GM04503 (cell line): ENCODE measurements at places on chromosomes 1 and 21.

GRCh38 chr1:76465030-76465429 is 390.5 kb downstream of the ST6GALNAC3 start:
- DNase-seq, result peak; percentile 13

GRCh38 chr1:180123463-180123936 is 31.2 kb upstream of the QSOX1 start:
- no peak for DNase-seq

DNA sequence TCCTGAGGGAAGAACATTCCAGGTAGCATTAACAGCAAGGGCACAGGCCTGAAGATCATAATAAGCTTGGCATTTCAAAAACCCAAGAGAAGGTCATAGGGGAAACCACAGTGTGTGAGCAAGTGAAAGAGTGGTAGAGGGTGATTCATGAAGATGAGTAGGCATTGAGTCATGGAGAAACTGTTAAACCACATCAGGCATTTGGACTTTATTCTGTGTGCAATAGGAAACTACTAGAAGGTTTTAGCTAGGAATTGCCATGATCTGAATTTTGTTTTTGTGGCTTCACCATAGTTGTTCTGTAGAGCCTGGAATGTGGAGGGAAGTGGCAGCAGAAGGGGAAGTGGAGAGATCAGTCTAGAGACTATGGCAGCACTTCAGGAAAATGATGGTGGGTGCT is 359.0 kb upstream of the PTBP2 start:
- DNase-seq, result peak; percentile 97

GRCh38 chr1:200909757-200910239 is 15.1 kb downstream of the INAVA start:
- no peak for DNase-seq

GRCh38 chr1:68319907-68320306 is 87.6 kb upstream of the WLS start:
- DNase-seq, result no peak

DNA sequence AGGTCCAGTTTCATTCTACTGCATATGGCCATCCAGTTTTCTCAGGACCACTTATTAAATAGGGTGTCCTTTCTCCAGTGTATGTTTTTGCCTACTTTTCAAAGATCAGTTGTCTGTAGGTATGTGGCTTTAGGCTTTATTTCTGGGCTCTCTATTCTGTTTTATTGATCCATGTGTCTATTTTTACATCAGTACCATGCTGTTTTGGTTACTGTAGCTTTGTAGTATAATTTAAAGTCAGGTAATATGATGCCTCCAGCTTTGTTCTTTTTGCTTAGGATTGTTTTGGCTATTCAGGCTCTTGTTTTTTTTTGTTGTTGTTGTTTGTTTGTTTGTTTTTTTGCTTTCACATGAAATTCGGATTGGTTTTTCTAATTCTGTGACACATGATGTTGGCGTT is 124.4 kb upstream of the SLC35F3 start:
- DNase-seq, result no peak

DNA sequence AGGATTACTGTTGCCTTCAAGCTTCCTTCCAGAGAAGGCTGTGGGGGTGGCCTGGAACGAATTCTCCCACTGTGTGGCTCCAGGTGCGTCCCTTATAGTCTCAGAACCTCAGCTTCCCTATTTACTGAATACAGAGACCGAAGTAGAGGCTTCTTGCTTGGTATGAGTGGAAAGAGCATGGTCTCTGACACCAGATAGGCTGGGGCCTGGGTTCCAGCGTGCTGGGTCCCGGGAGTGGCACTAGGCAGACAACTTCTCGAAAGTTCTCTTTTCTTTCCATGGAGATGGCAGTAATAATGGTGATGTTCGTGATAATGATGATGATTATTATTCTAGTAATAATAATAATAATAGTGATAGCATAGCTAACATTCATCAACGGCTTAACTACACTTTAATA is 161.7 kb downstream of the PTPRU start:
- no peak for DNase-seq

- no peak for DNase-seq
Observed at GRCh38 chr1:33390542-33390941, 40.4 kb downstream of the PHC2 start.

DNA sequence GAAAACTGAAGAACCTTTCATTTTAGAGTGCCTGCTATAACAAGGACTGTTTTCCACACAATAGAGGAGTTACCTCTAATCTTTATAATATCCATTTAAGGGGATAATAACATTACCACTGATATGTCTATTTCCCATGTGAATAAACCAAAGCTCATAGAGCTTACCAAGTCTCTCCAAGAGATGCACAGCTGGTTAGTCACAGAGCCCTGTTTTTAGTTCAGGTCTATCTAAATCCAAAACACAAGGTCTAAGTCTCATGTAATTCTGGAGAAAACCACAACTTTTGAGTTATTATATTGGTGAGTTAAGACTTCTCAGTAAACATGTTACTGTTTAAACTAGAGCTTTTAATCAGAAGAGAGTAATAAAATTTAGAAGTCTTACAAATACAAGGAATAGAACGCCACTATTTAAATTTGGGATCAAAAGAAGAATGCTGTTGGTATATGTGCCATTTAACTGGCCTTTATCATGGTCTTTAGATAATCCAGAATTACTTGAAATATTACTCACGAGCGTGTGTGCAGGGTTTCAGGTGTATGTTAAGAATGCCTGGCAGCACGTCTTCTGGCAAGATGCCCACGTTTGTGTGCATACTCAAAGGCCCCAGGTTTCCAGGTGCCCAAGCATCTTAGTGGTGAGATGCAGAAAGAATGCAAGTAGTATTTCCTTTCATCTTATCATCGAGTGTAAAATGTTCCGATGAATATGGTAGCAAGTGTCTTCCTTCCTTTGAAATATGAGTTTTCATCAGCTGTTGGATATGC is 190.6 kb downstream of the FMN2 start:
- peak; percentile 25 for DNase-seq
